ENCODE measurements at places on chromosomes 3 and 15. TPM values are rescaled to one million over a fixed set of nuclear protein-coding genes. Genes with fewer than 3 reads are reported as not detected.

- peak; percentile 20 for DNase-seq
Observed at GRCh38 chr3:185586686-185587039, 568 bp downstream of the SENP2 start.

GRCh38 chr15:34850121-34850520 lies 54.8 kb upstream of the ACTC1 start:
- DNase-seq: no peak

DNA sequence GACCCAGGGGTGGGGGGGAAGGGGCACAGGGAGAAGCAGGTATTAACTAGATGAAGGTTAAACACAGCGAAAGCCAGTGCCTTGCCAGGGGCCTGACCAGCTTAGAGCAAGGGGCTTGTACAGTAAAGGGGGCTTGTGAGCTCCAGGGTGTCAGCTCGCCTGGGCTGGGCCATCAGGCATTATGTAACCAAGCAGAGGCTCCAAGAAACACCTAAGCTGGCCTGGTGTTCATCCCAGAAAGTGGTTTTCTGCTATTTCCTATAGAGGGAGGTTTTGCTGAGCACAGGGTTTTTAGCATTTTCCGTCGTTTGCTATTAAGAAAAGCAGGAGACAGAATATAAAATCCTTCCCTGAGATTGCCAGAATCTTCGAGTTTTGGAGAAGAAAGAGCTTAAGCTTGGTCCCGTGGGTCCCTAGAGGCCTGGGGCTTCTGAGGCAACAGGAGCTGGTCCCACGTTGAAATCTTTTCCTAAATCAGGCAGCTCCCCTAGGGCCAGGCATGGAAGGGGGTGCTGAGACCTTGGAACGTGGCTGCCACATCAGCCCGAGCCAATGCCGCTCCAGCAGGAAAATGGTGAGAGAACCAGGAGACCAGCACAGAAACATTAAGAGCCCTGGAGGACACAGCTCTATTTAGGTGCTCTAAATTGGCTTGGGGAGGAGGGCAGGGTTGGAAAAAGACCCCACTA lies 71.4 kb downstream of the ISG20 start:
- no peak for DNase-seq

Gene TM6SF1
- total RNA-seq: 27.7 TPM

Gene ACAA1
- 30.2 TPM for total RNA-seq

DNA sequence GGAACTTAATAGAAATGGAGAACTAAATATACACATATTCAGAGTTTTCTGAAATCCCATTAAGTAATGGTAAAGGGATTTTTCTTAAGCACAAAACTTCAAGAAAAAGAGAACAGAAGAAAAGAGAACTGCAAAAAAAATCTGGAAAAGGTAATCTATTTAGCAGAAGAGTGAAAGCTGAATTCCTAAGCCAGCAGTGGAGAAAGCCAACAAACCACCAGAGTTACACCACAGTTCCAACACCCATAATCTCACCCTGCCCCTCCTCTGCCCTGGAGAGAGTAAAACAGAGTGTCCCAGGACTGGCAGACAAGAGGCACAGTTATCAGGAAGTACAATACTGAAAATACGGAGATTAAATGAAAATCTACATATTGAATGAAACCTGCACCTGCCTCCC lies 29.4 kb downstream of the TP53BP1 start:
- DNase-seq: no peak

DNA sequence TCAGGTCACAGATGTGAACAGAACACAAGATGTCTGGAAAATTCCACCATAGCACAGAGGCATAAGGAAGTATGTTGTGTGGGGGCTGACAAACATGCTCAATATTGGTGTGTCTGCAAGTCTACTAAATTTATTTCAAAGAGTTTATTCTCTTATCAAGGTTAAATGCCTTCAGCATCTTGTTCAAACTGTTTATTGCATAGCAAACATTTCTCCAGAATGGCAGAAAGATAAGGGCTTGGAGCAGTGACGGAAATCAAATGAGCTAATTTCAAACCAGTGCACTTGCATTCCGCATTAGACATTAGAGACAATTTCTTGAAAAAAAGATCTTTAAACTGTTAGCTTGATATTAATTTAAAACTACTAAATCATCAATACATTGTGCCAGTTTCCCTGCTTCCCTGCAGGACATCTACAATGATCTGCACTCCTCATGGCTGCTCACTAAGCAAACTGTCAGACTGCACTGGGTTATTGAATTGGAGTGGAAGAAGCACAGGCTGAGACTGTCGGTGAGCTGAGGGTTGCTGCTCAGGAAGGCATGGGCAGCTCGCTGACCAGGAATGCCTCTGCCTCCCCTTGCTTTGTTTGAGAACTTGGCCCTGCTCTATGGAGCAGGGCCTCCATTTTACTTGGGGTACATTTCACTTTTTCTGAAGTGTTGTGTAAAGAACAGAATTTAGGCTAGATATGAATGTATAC lies 89.4 kb downstream of the KCNAB1 start:
- no peak for DNase-seq

Measured in frontal cortex (tissue), 4 donors.